ENCODE measurements at places on chromosomes 16 and 17.

GRCh38 chr17:28112181-28112580 is 69.7 kb downstream of the NLK start:
- peak; percentile 15 for DNase-seq

DNA sequence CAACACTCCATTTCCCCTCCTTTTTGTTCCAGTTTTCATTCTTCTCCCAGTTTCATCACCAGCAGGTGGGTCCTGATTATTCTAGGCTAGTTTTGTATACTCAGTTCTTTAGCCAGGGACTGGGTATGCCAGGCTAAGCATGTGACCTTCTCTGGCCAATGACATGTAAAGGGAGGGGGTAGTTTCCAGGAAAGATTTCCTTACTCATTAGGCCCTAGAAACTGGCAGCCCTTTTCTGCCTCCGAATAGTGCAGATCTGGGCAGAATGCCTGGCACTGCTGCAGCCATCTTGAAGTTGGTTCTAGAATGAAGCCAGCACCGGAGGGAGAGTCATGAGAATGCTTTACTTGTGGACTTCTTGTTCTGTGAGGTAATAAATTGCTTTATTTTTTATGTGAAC is 126.9 kb upstream of the AXIN2 start:
- no peak for DNase-seq

- no peak for DNase-seq
These were observed 1.8 kb downstream of the USP7 start for GRCh38 chr16:8961811-8962390.

DNA sequence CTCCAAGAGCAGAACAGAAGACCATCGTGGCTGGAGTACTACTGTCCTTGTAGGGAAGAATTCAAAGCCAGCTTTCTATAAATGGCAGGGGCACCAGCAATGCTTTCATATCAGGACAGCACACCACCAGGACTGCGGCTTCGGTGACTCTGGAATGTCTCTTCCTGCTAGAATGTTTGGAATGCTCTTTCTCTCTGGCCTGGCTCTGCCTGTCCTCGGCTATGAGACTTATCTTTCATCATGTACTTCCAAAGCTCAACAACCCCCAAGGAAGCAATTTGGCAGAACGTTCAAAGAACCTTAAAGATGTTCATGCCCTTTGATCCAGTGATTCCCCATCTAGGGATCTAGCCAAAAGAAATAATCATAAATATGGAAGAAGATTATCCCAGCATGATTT is 52.7 kb upstream of the NOG start:
- DNase-seq, result no peak

GRCh38 chr16:9259914-9260608 is 168.6 kb downstream of the HAPSTR1 start:
- DNase-seq, result no peak

GRCh38 chr16:75380870-75381269 is 52.4 kb downstream of the CFDP1 start:
- no peak for DNase-seq

- DNase-seq, result no peak
These were observed 190.4 kb downstream of the ABCC12 start for GRCh38 chr16:47965439-47965838.

GRCh38 chr17:41647940-41648410 is 23.6 kb upstream of the KRT17 start:
- DNase-seq, result peak; percentile 89

DNA sequence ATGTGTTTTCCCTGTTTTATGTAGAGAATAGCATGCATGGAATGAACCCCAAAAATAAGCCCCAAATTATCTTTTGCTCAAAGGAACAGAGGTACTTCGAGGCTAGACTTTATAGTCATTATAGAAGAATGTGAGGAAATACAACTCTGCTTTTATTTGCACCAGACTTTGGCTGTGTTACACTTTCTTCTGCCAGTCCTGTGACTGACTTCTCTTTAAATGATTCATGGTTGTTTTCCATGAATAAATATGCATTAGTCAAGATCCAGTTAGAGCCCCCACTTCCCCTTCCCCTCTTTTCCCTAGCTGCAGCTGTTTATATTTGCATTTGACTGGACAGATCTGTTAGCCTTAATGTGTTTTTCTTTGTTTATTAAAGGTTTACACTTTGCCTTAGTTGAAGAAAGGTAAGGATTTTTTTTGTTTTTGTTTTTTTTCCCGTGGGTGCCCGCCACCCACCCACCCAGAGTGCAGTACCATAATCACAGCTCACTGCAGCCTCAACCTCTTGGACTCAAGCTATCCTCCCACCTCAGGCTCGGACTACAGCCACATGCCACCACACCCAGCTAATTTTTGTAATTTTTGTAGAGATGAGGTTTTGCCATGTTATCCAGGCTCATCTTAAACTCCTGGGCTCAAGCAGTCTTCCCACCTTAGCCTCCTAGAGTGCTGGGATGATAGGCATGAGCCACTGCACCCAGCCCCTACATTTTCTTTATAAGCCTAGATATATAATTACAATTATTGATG is 152.6 kb downstream of the CYB561 start:
- DNase-seq, result peak; percentile 81

- DNase-seq, result no peak
These were observed 257.7 kb downstream of the XYLT1 start for GRCh38 chr16:17213025-17213424.

- no peak for DNase-seq
These were observed 24.2 kb downstream of the KATNB1 start for GRCh38 chr16:57759541-57760356.

- no peak for DNase-seq
These were observed 210.2 kb downstream of the CCDC182 start for GRCh38 chr17:57534863-57535248.

DNA sequence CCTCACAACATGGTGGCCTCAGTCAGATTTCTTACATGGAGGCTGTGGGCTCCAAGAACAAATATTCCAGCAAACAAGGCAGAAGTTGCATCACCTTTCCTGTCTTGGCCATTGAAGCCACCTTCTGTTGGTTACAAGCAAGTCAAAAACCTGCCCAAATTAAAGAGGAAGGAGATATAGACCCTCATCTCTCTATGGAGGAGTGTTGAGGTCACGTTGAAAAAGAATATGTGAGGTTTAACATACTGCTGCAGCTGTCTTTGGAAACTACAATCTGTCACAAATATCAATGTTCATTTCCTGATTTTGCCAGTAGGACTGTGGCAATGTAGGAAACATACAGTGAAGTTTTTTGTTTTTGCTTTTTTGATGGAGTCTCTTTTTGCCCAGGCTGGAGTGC is 211.4 kb downstream of the COPRS start:
- no peak for DNase-seq

GRCh38 chr16:70677499-70678120 is 8.2 kb downstream of the MTSS2 start:
- no peak for DNase-seq

GRCh38 chr17:21524211-21524591 is 148.0 kb downstream of the KCNJ12 start:
- no peak for DNase-seq

DNA sequence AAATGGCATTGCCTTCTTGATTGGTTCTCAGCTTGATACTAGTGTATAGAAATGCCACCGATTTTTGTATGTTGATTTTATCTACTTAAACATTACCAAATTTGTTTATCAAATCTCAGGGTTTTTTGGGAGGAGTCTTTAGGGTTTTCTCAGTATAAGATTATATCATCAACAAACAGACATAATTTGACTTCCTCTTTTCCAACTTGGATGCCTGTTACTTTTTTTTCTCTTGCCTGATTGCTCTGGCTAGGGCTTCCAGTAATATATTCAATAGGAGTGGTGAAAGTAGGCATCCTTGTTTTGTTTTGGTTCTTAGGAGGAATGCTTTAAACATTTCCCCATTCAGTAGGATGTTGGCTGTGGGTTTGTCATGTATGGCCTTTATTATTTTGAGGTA is 29.1 kb downstream of the EFCAB13 start:
- no peak for DNase-seq

DNA sequence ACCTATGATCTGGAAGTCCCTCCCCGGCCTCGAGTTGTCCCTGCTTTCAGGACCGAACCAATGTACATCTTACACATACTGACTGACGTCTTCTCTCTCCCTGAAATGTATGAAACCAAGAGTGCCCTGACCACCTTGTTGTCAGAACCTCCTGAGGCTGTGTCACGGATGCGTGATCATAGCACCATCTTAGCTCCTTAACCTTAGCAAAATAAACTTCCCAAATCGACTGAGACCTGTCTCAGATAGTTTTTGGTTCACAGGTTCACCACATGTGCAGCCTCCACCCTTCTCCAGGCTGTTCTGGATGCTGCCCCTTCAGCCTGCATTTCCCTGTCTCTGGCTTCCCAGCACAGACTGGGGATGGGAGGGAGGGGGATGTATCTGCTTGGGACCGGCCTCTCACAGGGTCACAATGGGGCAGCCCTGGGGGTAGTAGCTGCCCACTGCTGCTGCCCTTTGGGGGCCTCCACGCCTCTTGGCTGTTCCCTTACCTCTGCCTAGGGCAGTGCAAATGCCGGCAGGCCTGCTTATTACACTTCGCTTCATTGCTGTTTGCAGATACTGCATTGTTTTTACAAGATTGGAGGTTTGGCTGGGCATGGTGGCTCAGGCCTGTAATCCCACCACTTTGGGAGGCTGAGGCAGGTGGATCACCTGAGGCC is 69.8 kb downstream of the NT5M start:
- DNase-seq, result no peak

GRCh38 chr17:35496451-35497290 is 40.8 kb downstream of the SLFN12L start:
- no peak for DNase-seq

DNA sequence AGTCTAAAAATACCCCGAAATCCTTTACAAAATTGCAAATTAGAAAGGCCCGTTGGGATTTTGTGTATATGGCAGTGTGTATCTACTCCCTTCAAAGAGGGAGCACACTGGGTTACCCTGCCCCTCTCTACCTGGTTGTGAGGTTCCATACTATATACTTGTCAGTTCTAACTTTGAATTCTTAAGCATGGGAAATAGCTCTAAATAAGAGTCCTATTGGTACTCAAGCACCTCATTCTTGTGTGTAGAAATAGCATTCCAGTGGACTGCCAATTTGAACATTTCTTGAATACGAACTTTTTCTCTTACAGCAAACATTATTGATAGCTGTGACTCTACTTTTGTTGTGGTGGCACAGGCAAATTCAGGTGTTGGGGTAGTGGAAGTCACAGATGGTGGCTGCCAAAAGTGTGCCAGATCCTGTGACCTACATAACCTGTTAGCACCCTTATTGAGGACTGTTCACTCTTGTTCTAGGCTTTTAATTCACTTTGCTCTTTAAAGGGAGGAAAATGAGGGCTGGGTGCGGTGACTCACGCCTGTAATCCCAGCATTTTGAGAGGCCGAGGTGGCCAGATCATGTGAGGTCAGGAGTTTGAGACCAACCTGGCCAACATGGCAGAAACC is 16.1 kb downstream of the ESRP2 start:
- DNase-seq, result no peak

DNA sequence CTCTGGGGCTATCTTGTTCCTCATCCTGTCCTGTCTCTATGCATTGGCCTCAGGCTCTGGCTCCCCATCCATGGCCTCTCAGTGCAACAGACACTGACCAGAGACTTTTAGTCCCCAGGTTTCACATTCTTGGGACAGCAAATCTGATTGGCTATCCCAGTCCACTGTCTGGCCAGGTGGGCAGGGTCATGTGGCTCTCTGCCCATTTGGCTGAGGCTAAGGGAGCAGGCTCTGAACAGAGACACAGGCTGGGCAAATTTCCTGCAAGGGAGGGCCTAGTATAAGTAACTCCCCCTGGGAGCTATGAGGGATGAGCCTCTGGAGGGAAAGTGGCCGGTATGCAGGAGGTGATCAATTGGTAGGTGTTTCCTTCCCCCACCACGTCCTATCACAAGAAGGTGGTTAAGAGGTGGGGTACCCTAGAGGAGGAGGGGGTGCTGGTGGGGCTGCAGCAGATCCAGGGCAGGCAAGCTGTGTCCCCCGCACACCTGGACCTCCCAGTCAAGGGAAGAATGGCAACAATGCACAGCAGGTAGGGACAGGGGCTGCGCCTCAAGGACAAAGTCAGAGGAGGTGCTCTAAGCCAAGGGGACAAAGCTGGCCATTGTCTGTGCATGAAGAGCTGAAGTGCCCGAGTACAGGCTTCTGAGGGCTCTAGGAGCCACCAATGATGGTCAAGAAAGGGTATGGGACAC is 13.2 kb downstream of the XYLT2 start:
- DNase-seq, result no peak

- no peak for DNase-seq
These were observed 72.9 kb downstream of the MRM1 start for GRCh38 chr17:36674278-36674650.

GRCh38 chr17:42345396-42346073 is 42.7 kb downstream of the STAT3 start:
- DNase-seq, result no peak

- DNase-seq, result no peak
These were observed 1.6 kb downstream of the USP31 start for GRCh38 chr16:23147666-23148065.

GRCh38 chr17:29723278-29724047 is 100.8 kb upstream of the CORO6 start:
- DNase-seq, result no peak

DNA sequence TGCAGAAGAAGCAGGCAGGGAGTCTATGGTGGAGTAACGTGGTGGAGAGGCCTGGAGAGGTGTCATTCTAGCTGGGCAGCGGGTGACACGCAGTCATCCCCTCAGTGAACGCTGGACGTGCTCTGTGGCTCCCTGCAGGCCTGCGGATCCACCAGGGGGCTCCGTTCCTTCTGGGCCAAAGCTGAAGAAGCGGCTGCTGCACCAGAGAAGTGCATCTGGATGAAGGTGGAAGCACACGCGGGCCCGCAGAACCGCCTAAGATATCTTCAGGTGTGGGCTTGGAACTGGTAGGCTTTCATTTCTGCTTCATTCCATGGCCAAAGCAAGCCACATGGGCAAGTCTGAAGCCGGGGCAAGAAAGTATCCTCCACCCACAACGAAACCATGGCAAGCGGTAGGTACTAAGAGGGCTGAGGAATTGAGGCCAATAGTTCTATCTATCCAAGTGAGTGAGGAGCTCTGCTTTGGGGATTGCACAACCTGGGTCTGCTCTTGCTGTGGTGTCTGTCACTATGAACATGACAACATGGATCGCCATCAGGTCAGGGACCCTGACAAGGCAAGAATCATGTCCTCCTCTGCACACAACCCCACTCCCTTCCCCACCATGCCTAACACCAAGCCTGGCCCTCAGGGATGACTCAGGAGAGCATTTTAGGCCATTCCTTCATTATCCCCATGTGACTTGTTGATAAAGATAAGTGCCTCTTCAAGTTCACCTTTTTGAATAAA is 78.9 kb upstream of the FBXO47 start:
- DNase-seq, result no peak

- DNase-seq, result no peak
These were observed 26.1 kb downstream of the MNT start for GRCh38 chr17:2374549-2375285.
